Activated CD8-positive, alpha-beta memory T cell treated with anti-CD3 and anti-CD28 coated beads for 36 hours (primary cell): ENCODE measurements at places on chromosomes 1 and 21. TPM values are rescaled to one million over a fixed set of nuclear protein-coding genes. Genes with fewer than 3 reads are reported as not detected.

SLC30A10 gene
- not detected for total RNA-seq

MAN1C1 gene
- total RNA-seq = 2.1 TPM

H3-3A gene
- total RNA-seq = 370 TPM

PGBD5 gene
- not detected for total RNA-seq

UTS2 gene
- total RNA-seq = not detected

HES3 gene
- total RNA-seq = not detected

TDRKH gene
- total RNA-seq = 12.7 TPM

CFAP74 gene
- not detected for total RNA-seq

ZNF695 gene
- 0.63 TPM for total RNA-seq

PYHIN1 gene
- 17.4 TPM for total RNA-seq

KRTAP21-2 gene
- total RNA-seq = not detected

CHIA gene
- total RNA-seq = not detected
